ENCODE measurements at places on chromosomes 11 and 22.

DNA sequence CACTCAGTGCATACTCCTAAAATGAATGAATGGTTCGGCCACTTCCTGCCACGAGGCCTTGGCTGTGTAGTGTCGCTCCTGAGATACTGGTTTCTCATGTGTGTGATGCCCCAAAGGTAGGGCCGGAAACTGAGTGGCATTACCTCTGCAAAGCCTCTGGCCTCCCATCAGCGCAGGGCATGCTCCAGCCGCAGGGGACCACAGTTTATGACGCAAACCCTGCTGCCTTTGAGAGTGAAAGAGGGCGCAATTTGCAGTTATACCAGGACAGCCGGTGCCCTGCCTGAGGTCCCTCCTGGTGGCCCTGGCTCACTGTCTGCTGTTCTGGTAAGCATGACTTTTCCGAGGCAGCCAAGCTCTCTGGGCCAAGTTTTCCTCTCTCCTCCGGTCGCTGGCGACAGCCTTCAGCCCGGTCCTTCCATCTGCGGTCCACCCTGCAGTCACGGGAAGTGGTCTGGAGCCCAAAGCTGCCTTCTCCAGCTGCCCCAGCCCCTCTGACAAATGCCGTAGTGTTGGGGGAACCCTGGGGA is 2.4 kb upstream of the FGF3 start:
- no peak for ATAC-seq

- ATAC-seq, result no peak
Observed at GRCh38 chr11:85918910-85919794, 64.0 kb downstream of the CCDC83 start.

GRCh38 chr22:50174382-50175190 is 4.1 kb downstream of the PANX2 start:
- ATAC-seq, result no peak

DNA sequence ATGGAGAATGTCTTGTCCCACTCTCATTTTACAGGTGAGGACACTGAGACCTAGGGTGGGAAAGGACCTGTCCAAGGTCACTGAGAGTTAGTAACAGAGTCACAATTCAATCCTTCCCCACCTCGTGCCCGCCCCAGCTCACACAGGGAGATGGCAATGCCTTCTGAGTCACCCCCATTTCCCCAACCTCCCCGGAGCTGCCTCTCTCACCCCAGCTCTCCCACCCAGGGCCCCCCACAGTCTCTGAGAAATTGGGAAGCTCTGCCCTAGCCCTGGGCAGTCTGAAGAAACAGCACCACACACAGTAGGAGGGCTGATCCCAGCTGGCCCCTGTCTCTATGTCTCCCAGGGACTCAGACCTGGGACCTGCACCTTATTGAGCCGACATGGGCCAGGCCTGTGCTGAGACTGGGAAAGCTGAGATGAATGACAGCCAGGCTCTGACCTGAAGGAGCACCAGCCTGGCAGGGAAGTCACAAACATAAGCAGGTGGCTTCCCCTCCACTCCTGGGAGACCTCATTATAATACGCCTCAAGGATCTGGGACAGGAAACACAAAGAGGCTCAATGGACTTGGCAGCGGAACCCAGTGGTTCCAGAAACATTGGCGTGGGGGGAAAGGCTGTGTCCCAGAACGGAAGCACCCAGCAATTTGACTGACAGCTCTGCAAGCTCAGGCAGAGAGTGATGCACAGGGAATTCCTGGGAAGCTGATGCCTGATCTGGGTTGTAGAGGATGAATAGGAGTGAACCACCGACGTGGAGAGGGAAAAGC is 51.0 kb downstream of the CD6 start:
- no peak for ATAC-seq

DNA sequence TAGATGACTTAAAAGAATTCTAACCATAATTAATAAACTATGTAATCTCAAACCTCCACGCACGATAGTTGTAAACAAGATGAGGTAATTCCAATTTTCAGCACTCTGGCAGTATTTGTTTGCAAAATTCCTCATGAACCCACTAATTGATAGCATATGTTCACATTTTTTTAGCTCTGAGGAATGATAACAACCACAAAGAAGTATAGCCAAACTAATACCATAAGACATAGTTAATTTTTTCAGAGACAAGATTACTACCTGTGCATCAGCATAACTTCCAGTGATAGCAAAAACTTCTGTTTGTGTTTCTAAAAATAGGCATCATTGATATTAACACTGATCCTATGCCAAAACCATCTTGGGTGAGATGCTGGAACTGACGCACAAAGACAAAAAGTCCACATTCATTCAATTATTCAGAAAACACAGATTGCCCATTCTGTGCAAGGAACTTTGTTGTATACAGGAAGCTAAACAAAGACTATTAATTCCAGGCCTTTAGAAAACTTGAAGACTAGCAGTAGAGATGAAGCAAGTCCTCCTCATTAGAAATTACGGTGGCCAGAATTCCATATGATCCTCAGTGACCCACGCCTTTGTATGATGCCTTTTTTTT is 57.7 kb downstream of the PDGFD start:
- peak; percentile 89 for ATAC-seq

DNA sequence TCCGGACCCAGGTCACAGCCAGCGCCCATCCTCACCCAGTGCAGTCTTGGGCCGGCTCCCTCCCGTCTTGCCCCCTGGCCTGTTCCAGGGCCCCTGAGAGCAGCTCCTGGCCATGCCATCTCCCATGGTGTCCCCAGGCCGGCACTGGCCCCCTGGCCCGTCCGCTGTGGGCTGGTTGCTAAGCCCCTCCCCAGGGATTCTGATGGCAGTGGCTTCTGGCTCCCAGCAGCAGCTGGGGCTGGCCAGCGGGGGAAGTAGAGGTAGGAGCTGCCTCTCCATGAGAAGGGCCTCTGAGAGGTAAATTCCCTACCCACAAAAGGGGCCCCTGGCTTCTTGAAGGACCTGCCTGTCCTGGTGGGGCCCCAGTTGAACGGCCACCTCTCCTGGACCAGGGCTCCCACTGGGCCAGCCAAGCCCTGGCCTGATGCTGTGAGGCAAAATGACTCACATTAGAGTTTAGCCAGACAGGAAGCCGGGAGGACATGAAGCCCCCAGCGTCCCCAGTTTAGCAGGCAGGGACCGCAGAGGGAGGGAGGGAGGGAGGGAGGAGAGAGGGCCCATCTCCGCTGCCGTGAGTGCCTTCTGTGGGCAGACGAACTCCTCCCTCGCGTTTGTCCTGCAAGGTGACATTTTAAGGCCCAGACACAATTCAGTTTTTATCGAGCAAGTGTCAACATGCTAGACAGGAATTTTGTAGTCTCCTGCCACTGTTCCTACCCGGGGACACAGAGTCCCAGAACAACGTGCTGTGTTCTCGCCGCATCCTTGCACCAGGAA is 32.9 kb upstream of the GAL start:
- ATAC-seq, result no peak

- ATAC-seq, result no peak
Observed at GRCh38 chr11:102306817-102307726, 10.2 kb upstream of the BIRC3 start.

DNA sequence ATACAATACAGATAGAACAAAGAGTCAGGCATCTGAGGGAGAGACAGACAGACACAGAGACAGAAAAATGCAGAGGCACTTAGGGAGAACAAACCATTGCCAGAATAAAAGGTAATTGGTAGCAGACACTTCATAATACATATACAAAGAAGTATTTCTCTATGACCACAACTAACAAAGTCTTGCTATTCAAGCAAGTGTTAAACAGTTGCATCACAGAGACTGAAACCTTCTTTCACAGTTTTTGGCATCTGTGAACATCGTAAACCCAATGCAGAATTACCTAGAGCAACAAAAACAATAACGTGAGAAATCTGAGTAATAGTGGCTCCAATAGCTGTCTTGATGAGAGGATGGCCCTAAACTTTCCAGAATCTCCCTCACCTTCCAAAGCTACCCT is 116.4 kb downstream of the BLID start:
- no peak for ATAC-seq

DNA sequence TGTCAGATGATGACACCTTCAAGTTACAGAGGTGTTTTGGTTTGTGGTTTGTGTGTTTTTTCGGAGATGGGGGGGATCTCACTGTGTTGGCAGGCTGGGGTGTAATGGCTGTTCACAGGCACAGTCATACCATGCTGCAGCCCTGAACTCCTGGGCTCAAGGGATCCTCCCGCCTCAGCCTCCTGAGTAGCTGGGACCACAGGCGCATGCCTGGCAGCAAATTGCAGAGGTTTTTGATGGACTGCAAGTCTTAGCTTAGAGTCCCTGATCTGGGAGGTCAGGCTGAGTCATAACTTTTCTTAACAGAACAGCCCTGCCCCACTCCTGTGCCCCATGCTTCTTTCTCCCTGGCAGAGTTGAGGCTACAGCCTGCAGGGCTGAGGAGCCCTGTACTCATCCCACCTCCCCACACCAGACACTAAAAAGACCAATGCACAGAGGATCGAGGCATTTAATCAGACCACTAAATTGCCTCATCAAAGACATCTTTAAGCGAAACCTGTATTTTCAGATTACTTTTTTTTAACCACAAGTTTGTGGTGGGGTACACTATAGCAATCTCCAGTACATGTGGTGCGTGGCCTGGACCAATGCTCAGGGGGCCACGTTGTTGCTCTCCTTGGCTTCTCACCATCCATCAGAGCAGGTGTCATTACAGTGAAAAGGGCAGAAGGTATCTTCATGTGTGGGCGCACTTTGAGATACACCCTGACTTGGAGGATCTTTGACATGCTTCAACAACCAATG is 17.1 kb upstream of the ADORA2A start:
- peak; percentile 57 for ATAC-seq

GRCh38 chr11:47418454-47419259 is 7.6 kb downstream of the PSMC3 start:
- no peak for ATAC-seq

DNA sequence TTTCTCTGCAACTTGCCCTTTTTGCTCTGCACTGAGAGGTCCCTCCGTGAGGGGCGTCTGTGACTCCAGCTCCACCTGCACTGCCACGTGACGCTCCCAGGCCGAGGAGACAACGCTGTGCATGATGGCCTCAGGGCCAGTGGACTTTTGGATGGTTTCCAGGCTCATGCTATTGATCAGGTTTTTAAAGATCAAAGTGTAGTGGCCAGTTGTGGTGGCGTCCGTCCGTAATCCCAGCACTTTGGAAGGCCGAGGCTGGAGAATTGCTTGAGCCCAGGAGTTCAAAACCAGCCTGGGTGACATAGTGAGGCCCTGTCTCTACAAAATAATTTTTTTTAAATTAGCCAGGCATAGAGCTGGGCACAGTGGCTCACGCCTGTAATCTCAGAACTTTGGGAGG is 16.1 kb downstream of the RPL3 start:
- ATAC-seq, result no peak

GRCh38 chr11:115085461-115086210 is 407.3 kb downstream of the NXPE2 start:
- ATAC-seq, result no peak

DNA sequence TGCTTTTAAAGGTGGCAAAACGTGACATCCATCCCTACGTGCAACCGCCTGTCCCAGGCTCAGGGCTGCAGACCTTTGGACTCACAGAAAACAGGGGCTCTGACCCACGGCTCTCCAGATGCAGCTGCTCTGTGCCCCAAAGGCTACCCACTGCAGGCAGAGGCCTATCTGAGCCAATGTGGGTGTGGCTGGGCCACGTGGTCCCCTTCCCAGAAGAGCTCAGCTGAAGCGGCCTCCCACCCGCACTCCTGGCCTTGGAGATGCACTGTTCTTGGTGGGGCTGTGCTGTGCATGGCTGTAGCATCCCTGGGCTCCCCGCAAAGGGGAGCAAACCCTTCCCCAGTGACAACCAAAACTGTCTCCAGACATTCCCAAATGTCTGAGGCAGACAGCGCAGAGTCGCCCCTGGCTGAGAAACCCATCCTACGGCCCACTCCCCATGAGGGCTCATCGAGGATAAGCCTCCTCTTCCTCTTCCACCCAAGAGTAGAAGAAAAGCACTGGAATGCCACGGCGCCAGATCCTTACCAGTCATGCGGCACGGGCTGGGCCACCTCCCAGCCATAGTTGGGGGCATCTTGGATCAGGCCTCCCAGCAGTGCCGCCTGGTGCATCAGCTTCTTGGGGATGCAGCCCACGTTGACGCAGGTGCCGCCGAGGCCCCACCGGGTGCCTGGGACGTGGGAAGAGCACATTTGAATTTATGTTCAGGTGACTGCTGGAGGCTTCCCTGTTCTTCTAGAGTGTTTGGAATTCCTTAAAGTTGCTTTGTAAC is 23.1 kb upstream of the COMT start:
- ATAC-seq, result no peak

DNA sequence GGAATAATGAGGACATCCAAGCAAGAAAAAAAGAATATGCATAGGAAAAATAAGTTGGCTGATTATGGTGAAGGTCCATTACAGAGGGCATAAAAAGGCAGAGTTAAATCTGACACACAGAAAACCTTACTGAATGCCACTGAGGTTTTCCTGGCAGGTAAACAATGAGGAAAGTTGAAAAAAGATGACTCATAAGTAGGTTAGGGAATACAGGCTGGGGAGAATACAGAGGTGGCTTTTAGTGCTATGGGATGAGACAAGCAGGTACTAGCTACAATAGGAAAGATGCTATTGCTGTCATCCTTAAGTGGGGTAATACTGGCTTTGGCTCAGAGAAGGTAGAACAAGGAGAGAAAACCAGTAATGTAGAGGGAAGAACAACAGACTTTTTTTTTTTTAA is 44.7 kb downstream of the CSTF3 start:
- peak; percentile 21 for ATAC-seq

GRCh38 chr22:29700900-29701154 is 19.0 kb upstream of the CABP7 start:
- ATAC-seq, result no peak

- ATAC-seq, result no peak
Observed at GRCh38 chr11:130592056-130592455, 143.6 kb downstream of the ADAMTS15 start.

DNA sequence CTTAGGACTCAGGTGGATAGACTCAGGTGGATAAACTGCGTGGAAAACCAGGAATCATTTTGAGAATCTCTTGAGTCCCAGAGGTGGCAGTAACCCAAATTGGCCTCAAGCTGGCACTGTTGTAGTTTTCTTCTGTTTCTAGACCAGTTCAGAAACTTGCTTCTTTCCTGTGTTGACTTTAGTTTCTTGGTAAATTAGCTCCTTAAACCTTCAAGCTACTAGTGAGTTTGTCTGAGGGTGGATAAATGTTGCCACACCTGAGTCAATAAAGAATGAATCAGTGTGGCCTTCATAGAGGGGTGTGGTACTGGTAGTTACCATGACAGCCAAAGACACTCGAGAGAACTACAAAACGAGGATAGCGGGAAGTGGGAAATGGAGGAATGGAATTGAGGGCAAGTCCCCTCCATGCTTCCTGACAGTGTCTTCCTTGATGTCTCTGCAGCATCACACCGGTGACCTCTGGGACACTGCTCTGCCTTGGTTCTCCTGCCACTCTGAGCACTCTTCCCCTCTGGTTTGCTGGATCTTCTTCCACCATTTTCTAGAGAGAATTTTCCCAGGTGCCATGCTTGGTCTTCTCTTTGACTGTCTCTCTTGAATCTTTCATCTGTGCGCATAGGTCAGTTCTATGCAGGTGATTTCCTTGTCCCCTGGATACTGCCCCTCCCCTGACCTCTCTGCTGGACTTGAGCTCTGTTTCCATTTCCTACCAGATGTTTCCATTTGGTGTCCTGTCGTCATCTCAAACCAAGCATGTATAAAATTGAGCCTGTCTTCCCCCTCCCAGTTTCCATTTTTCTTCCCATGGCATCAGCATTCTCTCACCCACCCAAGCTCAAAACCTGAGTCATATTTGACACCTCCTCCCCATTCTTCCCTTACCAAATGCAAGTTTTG is 7.2 kb downstream of the POLD4 start:
- peak; percentile 80 for ATAC-seq

All from SK-N-SH treated with all-trans-retinoic acid at 6 μM for 48 hours (cell line).